HFFc6 (cell line): ENCODE measurements at places on chromosomes 4 and X.
A peak's percentile ranks its signal among the peaks of the same experiment; 100 is the strongest.

DNA sequence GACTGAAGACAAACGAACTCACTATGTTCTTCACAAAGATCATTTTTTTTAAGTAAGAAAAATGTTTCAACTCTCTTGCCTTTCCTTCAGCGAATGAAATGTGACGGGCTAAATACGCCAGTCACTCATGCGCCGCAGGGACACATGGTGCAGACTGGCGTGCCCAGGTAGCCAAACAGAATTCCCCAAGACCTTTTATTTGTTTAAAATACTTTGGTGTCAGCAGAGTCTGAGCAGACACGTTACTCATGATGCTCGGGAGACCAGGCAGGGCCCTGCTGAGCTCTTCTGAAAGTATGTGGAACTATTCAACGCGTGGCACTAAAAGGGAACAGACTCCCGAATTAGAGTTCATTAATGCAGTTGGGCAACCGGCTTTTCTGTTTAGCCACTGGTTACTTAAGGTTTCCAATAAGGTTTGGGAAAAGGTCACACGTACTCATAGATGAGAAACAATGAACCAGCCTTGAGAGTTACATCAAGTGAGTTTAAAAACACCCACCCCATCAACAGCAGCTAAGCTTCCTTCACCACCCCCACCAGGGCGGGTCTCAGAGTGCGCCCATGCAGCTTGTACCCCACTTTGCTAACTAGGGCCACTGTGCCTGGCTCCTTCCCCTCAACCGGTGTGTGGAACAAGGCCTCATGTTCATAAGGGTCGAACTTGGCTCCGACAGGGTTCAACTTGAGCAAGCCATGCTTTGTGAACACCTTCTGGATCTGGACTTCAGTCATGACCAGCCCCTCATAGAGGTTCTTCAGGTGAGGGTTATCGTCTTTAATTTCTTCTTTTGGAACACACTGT lies 7.3 kb downstream of the GRPEL1 start:
- H3K27ac ChIP-seq: no peak overlapping the region
- no peaks in the 10 kb centered on the region; the same call in 1 of the 2 replicates for H3K27me3 ChIP-seq
- peaks cover 27% of the 10 kb centered on the region for H3K36me3 ChIP-seq
- no peak for DNase-seq
- H3K4me1 ChIP-seq: peaks cover 3% of the 10 kb centered on the region
- H3K4me3 ChIP-seq: no peak overlapping the region

DNA sequence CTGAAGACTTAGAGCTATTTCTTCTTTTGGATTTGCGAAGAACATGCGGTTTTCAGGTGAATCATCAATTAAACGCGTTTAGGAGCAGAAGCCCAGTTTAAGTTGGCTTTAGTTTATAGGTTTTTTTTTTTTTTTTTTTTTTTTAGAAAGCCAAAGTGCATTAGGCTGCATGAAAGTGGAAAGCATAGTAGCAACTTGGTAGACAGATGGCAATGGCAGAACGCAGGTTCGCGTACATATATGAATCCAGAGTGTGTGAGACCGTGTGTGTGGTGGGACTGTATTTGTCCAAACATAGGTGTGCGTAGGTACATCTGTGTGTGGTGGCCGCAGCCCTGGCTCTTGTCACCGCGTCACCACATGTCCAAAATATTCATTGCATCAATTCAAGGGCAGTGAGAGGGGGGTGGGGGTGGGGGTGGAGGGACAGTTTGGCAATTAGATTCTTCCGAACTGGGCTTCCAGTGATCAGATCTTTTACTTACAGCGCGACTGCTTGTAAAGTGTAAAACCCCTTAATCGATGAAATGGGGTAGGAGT lies 901 bp downstream of the JADE1 start:
- no peaks in the 10 kb centered on the region for H3K36me3 ChIP-seq
- peaks cover 2% of the 10 kb centered on the region for H3K27me3 ChIP-seq
- peak overlapping the region; percentile 94 for H3K27ac ChIP-seq
- DNase-seq: no peak
- H3K4me1 ChIP-seq: peaks cover 25% of the 10 kb centered on the region

DNA sequence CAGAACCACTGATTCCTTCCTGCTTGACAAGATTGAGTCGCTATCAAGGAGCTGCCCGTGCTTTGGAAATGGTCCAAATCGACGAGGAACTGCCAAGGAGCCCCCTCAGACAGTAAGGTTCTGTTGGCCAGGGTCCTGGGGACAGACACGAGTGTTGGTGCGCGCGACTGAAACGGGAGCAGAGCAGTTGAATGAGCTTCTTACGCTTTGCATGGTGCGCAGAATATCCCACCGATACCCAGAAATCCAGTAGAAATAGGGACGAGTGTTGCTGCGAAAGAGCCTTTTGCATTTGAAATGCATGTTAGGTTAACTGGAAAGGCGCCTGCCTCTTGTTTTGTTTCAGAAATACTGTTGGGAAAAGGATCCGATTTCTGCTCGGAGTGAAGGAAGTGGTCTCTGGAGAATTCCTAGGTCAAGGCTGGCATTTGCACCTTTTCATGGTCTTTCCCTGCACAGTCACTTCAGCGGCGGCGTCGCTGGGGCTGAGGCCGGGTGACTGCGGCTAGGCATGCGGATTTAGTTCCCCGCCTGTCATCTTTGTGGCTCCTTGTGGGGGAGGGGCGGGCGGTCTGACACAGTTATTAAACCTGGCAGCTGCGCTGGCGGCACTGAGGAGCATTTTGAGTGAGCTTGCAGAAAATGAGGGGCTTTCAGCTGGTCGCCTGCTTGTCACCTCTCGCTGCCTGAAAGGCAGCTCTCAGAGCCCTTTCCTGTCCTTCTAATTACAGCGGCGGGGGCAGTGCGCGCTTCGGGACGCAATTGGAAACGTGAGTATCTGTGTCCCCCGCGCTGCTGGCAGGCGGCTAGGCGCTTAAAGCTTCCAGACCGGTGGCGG lies 51.5 kb upstream of the TRIM2 start:
- H3K27ac ChIP-seq: peak overlapping the region; percentile 68; the same call in 1 of the 2 replicates
- DNase-seq: no peak
- peak overlapping the region; percentile 91 for H3K4me3 ChIP-seq
- peaks cover 30% of the 10 kb centered on the region for H3K4me1 ChIP-seq
- peaks cover 2% of the 10 kb centered on the region for H3K27me3 ChIP-seq

- peaks cover 32% of the 10 kb centered on the region for H3K4me1 ChIP-seq
- no peak overlapping the region for H3K27ac ChIP-seq
- DNase-seq: no peak
- no peak overlapping the region for H3K4me3 ChIP-seq
- H3K27me3 ChIP-seq: peaks cover 4% of the 10 kb centered on the region
- peaks cover 14% of the 10 kb centered on the region for H3K36me3 ChIP-seq
These were observed 7.8 kb upstream of the MCUB start for GRCh38 chr4:109552237-109552636.

DNA sequence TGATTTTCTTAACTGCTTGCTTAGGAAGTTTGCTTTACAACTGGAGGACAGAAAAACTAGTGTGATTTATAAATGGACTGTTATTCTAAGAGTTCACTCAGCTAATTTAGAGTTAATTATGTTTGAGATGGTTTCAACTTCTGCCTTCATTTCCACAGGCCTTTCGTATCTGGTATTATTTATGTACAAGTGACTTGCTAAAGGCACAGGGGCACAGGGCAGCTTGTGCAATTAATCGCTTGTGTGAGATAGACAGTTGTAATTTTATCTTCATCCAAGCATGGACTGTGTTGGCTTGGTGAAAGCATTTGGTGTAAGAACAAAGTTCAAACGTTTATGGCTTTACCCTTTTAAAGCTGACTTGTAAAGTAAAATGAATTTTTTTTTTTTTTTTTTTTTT lies 38.3 kb downstream of the GPAT3 start:
- peaks cover 2% of the 10 kb centered on the region; the same call in 1 of the 2 replicates for H3K27me3 ChIP-seq
- no peak overlapping the region for H3K4me3 ChIP-seq
- no peaks in the 10 kb centered on the region for H3K4me1 ChIP-seq
- no peak overlapping the region for H3K27ac ChIP-seq

DNA sequence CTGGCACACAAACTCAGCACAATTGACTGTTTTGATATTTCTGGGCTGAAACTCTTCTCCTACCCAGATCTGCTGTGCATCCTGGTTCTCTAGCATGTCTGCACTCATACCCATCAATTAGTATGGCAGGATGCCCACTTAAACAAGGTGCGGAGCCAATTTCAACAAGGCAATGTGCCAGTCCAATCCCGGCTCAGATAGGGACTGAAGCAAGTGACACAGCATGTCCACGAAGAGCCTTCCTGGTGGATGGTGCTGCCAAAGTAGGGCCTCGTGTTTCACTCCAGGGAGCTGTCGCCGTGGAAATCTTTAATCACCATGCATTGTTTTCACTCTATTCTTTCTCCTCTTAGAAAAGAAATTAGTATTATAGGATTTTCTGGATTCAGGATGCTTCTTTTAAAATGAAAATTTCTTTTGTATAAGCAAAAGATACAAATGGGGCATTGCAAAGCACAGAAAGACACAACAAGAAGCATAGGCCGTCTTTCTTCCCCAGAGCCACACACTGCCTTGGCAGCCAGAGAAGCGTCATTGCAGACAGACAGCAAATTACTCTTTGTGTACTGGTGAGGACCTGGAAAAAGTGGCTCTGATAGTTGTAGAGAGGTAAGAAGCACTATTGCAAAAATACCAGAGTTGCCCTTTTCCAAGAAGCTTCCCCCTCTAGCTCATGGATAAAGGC lies 40.6 kb upstream of the LSM6 start:
- no peaks in the 10 kb centered on the region for H3K36me3 ChIP-seq
- no peak overlapping the region for H3K4me3 ChIP-seq
- no peak overlapping the region for H3K27ac ChIP-seq
- peaks cover 6% of the 10 kb centered on the region; the same call in 1 of the 2 replicates for H3K4me1 ChIP-seq
- H3K27me3 ChIP-seq: peaks cover 11% of the 10 kb centered on the region
